ENCODE measurements at places on chromosomes 1 and 21.
A peak's percentile ranks its signal among the peaks of the same experiment; 100 is the strongest.

GRCh38 chr1:118960567-118961136 lies 27.5 kb downstream of the TBX15 start:
- no peak for DNase-seq

DNA sequence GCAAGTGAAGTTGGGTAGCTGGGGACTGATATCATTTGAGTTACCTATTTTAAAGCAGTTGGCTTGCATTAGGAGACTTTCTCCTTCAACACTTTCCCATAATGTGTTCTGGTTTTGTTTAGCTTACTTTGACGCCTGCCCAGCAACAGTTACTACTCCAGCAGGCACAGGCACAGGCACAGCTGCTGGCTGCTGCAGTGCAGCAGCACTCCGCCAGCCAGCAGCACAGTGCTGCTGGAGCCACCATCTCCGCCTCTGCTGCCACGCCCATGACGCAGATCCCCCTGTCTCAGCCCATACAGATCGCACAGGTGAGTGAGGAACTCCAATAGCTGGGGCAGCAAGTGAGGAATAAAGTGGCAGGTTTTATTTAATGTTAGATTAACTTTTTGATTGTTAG lies 144.3 kb downstream of the CD247 start:
- no peak for DNase-seq

- no peak for DNase-seq
These were observed 288.1 kb downstream of the NUF2 start for GRCh38 chr1:163609858-163610257.

GRCh38 chr1:60916906-60917305 lies 165.5 kb upstream of the NFIA start:
- no peak for DNase-seq

- DNase-seq, result no peak
These were observed 80.1 kb upstream of the DNAJC6 start for GRCh38 chr1:65229201-65229600.

DNA sequence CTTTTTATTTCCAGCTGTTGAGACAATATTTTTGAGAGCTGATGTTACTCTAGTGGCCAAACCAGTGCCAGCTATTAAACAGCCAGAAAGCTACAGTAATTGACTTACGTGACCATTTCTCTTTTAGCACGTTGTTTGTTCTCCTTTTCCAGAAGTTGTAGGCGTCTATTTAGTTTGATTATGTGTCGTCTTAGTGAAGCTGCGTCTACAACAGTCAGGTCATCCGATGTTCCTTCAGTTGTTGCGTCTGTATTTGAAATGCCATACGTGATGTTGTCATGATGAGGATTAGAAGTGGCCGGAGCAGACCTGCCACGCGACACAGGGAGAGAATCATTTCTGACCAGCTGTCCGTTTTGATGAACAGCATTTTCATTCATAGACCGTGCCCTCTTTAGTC lies 38.2 kb downstream of the TMEM51 start:
- DNase-seq, result no peak

GRCh38 chr1:3040004-3040403 lies 18.7 kb downstream of the ACTRT2 start:
- no peak for DNase-seq

GRCh38 chr1:204882479-204882878 lies 11.8 kb downstream of the NFASC start:
- no peak for DNase-seq

GRCh38 chr1:46622344-46622743 lies 5.7 kb upstream of the MOB3C start:
- DNase-seq, result no peak

DNA sequence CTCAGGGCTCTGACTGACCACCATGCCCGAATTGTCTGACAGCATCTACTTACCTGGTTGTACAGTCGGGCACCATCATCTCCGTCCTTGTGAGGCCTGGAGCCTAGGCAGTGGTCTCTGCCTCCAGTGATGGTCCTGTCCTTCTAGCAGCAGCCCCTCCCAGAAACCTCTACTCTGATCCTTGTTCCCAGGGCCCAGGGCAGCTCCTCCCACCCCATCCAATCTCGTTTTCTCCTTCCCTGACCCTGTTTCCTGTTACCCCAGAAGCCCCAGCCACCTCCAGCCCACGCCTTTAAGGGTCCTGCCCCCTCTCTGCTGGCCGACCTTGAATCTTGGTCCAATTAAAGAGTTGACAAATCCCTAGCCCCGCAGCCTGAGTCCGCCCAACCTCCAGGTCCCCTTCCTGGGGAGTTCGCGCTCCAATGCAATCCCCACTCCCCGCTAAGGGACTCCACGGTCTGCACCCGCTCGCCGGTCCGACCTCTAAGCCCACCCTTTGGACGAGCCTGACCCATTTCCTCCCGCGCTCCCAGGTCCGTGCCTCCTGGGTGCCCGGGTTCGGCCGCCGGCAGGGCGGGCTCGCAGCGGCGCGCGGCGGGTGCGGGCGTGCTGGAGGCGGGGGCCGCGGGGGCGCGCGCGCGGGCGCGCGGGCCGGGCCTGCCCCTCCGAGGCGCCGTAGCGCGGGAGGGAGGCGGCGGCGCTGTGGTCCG lies at the start of gene B4GALT2:
B4GALT2 (plus strand) TSS at position 660 of the 710 bp plus-strand sequence. CDS start 1,951 bp downstream, outside the sequence.
- DNase-seq, result no peak

- DNase-seq, result no peak
These were observed 43.9 kb upstream of the LAMC2 start for GRCh38 chr1:183142171-183142570.

GRCh38 chr1:153422450-153423068 lies 6.2 kb downstream of the S100A7A start:
- peak; percentile 75 for DNase-seq

GRCh38 chr1:150146849-150147542 lies 2.7 kb upstream of the PLEKHO1 start:
- no peak for DNase-seq

GRCh38 chr1:61182049-61182448 lies 99.7 kb downstream of the NFIA start:
- no peak for DNase-seq

GRCh38 chr21:37425001-37425400 lies 58.4 kb downstream of the DYRK1A start:
- no peak for DNase-seq

GRCh38 chr1:31781138-31781755 lies 17.1 kb upstream of the ADGRB2 start:
- no peak for DNase-seq

Data from lower lobe of right lung (tissue), 2 donors.